Myocyte (in vitro differentiated cells): ENCODE measurements at places on chromosomes 1 and 21.

GRCh38 chr21:45143855-45144254 is 69.5 kb downstream of the ADARB1 start:
- no peak for DNase-seq

DNA sequence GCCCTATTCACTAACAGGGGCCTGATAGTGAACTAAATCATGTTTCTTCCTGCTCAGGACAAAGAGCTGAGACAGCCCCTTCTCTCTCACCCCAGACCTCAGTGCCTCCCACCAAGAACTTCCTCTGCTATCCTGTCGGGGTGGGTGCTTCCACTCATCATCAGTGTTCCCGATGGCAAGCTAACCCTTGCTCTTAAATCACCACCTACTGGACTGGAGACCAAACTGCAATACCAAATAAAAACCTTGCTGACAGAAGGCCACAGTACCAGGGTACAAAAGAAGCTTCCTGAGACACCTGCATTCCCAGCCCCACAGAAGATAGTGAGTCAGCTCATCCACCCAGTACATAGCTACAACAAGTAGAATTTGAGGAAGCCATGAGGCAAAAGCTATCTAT is 799.5 kb downstream of the LTN1 start:
- DNase-seq: no peak

- DNase-seq: no peak
These were observed 25.5 kb downstream of the ZNF697 start for GRCh38 chr1:119622311-119623192.

DNA sequence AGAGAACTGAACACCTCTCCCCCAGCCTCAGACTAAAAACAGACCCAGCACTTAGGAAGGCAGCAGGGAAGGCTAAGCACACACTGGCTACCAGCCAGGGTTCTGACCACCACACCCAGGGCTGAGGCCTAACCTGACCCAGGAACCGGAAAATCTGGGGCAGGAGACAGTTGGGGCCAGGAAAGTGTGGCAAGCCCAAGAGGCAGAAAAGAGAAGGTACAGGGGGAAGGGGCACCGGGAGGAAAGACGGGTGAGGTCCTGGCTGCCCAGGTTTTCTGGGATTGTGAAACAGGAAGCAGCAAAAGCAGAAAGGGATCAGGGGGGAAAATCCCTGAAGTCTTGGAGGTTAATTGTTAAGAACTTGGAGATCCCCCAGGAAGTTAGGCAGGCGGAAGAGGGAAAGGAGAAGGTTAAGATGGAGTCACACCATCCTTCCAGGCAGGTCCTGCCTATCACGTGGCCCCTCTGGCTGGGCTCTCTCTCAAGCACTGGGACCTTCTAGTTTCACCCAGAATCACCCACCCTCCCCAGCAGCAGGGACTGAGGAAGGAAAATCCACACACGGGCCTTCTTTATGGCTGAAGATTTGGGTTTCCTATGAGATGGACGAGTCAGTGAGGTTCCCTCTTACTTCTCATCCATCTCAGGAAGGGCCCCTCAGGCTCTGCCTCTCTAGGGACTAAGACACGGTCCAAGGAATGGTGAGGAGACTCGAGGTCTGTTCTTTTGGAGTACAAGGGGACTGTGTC is 2.6 kb downstream of the HDGF start:
- peak; percentile 78 for DNase-seq

GRCh38 chr1:53754484-53755312 is 15.7 kb upstream of the GLIS1 start:
- DNase-seq: peak; percentile 81

GRCh38 chr1:240295811-240296210 is 204.1 kb downstream of the FMN2 start:
- DNase-seq: peak; percentile 81

DNA sequence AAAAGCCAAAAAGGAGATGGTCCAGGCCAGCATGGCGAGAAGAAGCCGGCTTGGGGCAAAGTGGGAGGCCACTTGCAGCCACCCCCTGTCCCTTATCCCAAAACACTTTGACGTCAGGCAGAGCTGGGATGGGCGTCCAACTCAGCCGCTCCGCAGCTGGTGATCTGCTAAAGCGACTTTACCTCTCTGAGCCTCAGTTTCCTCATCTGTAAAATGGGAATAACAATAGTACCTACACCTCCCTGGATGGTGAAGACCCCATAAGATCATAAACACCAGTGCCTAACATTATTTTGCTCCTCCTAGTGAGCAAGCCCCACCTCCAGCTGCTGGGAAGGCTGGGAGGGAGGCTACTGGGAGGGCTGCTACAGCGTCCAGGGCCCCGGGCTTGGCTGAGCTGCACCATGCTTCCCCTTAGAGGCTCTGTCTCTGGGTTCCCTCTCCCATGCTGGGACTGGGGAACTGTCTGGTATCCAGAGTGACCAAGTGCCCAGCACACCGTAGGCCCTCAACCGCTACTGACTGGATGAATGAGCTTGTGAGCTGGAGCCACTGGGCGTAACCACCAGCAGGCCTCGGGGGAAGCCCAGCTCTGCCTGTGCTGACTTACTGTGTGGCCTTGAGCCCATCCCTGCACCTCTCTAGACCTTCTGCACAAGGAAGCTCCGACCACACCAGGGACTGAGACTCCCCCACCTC is 18.3 kb downstream of the IFFO2 start:
- DNase-seq: peak; percentile 66

DNA sequence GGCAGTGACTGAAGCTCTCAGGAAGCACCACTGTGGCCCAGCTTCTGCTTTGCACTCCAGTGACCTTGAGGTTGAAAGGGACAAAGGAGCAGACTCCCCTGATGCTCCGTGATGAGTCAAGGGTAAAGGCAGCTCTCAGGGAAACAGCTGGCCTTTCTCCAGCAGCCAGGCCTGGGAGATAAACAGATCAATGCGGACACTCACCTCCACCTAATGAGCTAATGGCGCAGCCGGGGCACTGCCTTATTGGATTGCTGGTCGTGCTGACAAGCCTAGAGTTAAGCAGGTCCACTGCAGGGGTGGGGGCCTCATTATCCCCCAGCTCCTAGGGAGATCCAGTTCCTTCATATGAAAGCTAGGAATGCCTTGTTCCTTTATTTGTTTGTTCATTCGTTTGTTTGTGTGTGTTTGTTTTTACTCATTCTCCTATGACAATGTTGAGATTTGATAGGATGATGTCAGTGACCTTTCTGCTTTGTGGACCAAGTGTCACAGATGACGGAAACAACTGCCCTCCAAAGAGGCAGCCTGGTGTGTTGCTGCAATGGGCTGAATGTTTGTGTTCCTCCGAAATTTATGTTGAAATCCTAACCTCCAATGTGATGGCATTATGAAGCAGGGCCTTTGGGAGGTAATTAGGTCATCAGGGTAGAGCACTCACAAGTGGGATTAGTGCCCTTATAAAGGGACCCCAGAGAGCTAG is 141.4 kb upstream of the BEND5 start:
- no peak for DNase-seq

- DNase-seq: no peak
These were observed 4.6 kb upstream of the PRDM16 start for GRCh38 chr1:3064296-3064850.

- no peak for DNase-seq
These were observed 70.7 kb downstream of the CD247 start for GRCh38 chr1:167447521-167448136.

- DNase-seq: peak; percentile 40
These were observed 47.1 kb upstream of the IRF2BP2 start for GRCh38 chr1:234656944-234657654.

GRCh38 chr21:42238185-42238934 is 19.4 kb downstream of the ABCG1 start:
- DNase-seq: no peak

- no peak for DNase-seq
These were observed 9.4 kb upstream of the RGS13 start for GRCh38 chr1:192626366-192627179.
